H7 (cell line): ENCODE measurements at places on chromosomes 2 and 18.
A peak's percentile ranks its signal among the peaks of the same experiment; 100 is the strongest.

DNA sequence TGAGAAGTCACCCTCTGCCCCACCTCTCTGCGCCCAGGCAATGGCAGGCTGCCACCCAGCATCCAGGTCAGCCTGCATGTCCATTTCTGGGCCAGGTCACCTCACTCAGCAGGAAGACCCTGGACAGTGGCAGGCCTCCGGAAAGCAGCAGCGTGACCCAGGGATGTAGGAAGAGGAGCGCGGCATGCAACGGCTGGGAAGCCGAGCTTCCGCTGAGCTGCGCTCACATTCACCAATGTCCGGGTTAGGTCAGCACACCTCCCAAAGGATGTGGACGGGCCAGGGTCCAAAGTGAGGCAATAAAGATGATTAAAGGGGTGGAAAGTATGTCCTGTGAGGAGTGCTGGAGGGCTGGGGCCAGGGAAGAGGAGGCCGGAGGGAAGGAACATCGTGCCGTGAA is 174.5 kb downstream of the CTIF start:
- no peak for DNase-seq

- no peak for DNase-seq
Observed at GRCh38 chr18:23856466-23857163, 157.9 kb upstream of the TTC39C start.

GRCh38 chr18:62434798-62435197 is 88.0 kb upstream of the ZCCHC2 start:
- DNase-seq, result no peak

DNA sequence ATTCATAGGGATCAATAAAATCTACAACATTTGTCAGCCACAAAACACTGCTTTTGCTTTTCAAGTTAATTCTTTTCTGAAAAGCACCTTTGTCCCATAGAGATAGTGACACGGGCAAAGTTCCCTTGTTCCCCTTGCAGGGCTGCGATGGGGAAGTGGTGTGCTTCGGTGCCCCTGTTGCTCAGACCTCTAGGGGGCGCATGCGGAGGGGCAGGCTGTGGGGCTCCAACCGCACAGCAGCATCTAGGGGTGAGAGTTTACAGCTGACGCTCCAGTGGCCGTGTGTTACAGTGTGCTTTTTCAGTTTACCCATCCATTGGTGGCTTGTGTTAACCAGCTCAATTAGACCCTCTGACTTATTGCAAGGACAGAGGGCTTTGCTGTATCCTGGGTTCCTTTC is 1432.2 kb upstream of the ACVR2A start:
- peak; percentile 49 for DNase-seq

DNA sequence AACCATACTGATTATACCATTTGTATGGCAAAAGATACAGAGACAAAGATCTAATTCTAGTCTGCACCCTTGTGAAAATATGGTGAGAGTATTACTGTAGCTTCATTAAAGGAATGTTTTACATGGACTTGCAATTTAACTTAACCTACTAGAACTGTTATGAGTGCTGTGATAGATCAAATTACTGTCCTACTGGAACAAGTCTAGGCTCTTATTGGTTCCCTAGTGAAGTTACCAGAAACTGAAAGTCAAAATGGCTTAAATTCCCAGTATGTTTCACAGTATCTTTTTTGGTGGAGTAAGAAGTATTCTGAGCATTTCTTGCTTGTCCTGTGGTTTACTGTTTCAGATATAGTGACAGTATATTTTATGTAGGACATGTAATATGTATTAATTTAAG is 3.8 kb upstream of the TBR1 start:
- no peak for DNase-seq
